H54 (cell line): ENCODE measurements at places on chromosomes 5 and 9.

DNA sequence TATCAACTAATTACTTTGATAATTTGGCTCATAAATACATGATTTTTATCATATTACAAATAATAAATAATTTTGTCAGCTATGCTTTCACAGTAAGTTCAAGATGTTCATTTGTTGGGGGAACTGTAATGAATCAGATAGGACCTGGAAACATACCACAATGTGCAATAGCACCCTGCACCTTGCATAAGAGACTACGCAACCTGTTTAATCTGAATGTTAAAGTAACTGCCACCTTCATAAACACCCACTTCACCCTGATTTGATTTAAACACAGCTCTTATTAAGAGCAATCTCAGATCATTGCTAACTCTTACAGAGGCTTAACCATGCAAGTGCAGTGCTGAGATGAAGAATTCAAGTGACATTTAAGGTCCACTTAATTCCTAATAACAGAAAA, 69.1 kb upstream of the GABRA1 start:
- no peak for DNase-seq

- no peak for DNase-seq
Measured at GRCh38 chr9:119795395-119795794, 426.2 kb upstream of the BRINP1 start.

DNA sequence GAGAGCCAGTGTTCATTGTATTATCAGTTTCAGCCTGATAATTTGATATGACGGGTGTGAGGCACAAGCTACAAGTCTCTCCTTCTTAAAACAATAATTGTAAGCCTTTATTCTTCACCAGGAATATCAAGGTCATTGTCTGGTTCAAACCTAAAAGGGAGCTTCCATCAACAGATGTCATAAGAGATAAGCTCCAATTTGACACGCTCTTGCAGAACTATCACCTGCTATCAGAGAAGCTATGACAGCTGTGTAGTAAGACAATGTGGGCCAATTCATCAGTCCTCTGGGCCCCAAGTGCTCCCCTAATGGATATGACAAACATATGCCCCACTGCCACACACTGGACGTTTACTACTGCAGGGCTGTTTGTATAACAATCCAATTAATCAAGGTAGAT, 1010.2 kb upstream of the DMAC1 start:
- DNase-seq, result no peak

- no peak for DNase-seq
Measured at GRCh38 chr9:123712399-123712798, 217.5 kb downstream of the DENND1A start.

DNA sequence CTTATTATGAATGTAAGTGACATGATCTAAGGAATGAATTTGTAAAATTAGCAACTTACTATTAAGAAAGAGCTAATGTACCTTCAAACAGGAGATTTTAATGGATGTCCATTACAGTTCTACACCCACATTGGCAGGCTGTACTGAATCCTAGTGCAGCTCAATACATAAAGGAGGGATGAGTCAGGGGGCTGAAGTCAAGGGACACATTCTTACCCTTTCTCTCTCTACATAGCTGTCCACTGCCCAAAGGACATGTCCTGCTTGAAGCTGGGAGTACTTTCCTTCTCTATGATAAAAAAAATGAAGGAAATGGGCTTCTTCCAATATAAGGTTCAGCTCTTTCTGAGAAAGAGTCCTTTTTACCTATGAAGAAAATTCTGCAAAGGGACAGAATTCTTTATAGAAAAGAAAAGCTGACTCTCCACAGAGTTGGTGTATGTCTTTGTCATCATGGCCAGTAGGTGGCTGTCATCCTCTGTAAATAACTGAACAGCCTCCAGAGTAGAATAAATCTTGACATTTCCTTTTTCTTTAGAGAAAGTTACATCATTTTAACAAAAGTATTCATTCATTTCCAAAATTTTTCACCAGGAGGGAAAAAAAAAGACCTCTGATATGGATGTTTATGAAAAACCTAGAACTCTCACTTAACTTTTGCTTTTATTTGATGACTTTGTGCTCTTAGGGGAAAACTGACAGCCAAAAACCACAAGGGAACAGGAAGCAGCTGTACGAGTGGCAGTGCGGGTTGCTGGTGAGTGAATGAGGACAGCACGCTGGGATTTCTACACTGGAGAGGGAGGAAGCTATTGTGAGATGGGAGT, 13.1 kb upstream of the IFNA14 start:
- peak; percentile 14 for DNase-seq

DNA sequence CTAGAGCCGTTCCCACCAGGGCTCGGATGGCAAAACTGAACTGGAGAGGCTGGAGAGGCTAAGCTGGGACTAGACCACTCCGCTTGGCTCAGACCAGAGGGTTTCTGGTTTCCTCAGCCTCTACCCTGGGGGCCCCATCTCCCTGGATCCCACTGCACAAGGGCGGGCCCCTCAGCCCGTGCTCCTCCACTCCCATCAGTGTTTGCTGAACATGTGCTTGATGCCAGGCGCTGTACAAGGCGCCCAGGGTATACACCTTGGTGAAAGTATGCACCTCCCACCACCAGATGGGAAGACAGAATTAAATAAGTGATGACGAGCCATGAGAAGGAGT, 18.0 kb downstream of the GPX3 start:
- DNase-seq, result no peak

DNA sequence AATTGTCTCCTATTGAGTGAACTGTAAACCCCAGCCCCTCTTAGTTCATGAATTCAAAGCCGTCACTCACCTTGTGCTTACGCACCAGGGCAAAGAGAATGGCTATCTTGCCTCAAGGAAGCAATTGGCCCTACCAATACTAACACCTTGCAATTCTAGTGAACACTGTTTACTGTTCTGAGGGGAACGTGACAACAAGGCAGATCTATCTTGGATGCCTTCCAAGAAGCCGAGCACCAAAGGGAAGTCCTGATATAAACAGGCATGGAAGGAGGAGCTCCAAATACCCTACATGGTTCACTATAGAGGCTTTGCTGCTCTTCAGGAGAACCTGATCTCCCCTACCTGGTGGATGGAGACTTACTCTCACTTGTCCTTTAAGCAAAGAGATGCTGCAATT, 1.7 kb upstream of the PLPPR1 start:
- no peak for DNase-seq

- DNase-seq, result no peak
Measured at GRCh38 chr5:53333160-53333559, 147.3 kb upstream of the FST start.

DNA sequence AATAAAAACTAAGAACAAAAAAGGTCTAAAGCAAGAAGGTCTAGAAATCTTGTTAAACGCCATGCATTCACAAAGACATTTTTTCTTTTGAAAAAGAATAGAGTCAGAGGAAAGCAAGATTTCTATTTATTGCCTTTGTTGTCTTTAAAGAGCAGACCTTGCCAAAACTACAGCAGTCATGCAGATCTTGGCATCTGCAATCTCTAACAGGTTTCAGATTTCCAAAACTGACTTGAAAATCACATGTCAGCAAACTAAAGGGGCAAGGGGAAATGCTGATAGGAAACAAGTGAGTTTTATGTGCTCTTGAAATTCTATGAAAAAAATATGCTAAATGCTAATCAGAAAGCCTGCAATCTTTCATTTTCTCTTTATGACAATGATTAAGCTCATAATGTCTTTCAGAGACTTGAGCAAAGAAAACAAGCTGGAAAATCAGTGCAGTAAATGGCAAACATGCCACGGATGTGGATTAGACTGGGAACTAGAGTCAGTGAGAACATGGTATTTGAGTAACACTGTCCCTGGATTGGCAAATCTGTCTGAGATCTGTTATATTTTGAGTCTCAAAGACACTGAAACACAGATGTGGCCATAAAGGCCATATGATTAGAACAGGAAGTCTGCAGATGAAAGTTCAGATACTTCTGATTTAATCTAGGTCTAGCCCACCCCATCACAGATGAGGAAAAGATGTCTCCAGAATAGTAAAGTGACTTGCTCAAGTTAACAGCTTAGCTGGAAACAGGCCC, 361.4 kb upstream of the RPS23 start:
- no peak for DNase-seq

- DNase-seq, result no peak
Measured at GRCh38 chr9:85172001-85172978, 502.8 kb downstream of the NTRK2 start.

- no peak for DNase-seq
Measured at GRCh38 chr5:16992444-16992843, 56.4 kb upstream of the MYO10 start.

GRCh38 chr5:136768457-136768856, 403.1 kb upstream of the TRPC7 start:
- DNase-seq, result no peak

GRCh38 chr5:1723957-1724821, 75.4 kb downstream of the MRPL36 start:
- DNase-seq, result no peak

DNA sequence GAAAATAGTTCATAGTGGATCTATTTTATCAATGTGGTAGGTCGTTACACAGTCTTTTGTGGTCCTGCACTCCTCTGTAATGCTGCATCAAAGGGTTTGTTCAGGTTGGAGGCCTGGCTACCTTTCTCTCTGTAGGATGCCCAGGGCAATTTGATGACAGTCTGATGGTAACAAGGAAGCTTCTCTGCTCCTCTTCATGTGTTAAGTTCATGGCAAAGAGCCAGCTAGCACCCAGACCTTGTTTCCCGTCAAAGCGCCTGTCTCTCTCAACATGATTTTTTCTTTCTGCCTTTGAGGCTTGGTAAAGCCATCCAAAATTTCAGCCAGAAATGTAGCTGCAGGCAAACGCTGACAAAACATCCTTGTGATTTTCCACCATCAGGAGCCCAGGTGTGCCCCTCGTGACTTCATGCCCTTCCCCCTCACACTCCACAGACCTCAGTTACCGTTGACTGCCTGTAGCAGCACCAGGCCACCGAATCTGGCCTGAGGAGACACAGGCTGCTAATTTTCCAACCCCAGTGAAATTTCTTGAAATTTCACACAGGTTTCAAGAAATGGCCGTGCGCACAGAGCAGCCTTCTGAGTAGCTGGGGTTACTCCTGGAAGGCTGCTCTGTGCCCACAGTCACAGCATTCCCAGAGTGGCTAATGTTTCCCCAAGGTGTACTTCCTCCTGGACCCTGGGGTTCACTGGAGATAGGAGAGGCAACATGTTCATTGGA, 292.7 kb downstream of the CWC27 start:
- DNase-seq, result no peak

- DNase-seq, result no peak
Measured at GRCh38 chr5:59483971-59484472, 409.5 kb downstream of the PDE4D start.

GRCh38 chr9:99253134-99253533, 31.1 kb downstream of the SEC61B start:
- DNase-seq, result no peak

DNA sequence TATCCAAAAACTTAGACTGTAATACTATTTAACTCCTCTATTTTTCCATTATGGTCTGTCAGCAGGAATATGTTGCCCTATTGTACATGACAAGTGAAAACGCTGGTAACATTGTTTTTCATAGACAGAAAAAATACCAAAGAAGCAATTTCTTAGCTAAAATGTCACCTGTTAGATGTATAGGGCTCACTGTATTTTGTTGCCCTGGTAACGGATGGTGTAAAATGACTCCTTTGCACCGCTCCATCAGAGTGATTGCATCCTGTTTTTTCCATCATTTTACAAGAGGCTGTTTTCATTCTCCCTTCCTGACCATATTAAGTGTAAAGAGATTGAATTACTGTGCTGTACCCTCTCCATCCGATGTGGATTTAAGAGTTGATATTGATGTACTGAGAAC, 460.1 kb upstream of the TLE4 start:
- no peak for DNase-seq

GRCh38 chr9:5269249-5269715, 35.2 kb downstream of the RLN2 start:
- peak; percentile 33 for DNase-seq

DNA sequence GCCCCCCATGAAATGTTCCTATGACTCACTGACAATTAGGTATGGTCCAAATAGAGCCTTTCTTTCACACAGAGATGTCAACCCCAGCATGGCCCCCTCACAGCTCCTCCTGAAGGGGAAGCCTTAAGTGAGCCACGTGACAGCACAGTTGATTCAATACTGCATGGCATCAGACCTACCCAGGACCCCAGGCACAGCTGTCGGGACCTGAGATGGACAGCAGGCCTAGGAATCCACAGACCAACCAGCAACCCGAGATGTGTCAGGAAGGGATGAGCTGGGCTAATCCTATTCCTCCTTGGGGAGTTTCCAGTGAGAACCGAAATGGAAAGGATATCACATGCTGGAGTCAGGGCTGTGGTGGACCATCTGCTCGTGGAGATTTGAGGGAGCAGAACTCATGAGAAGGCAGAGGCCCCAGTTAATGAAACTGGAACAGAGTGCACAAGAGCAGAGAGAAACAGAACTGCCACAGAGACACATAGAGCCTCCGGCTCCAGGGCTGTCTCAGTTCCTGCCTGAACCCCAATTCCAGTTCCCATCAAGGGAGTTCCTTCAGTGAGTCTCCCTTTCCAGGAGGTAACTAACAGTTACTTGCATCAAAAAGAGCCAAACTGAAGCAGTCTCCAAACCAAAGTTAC, 42.1 kb upstream of the SMIM23 start:
- DNase-seq, result no peak

- no peak for DNase-seq
Measured at GRCh38 chr9:14277244-14277643, 36.7 kb downstream of the NFIB start.
